ENCODE measurements at places on chromosomes 3 and 15. TPM values are rescaled to one million over a fixed set of nuclear protein-coding genes. Genes with fewer than 3 reads are reported as not detected.

GRCh38 chr15:51079226-51079625 lies 15.5 kb downstream of the TNFAIP8L3 start:
- no peak for DNase-seq
- H3K4me1 ChIP-seq: peaks cover 6% of the 10 kb centered on the region
- H3K4me3 ChIP-seq: no peak overlapping the region
- H3K27me3 ChIP-seq: no peaks in the 10 kb centered on the region

GRCh38 chr3:147404800-147405230 lies 1.5 kb downstream of the ZIC4 start:
- no peak for DNase-seq
- no peak overlapping the region for H3K27ac ChIP-seq
- peaks cover 10% of the 10 kb centered on the region for H3K4me1 ChIP-seq
- no peak overlapping the region for H3K4me3 ChIP-seq
- H3K27me3 ChIP-seq: peaks cover 63% of the 10 kb centered on the region

The PLA2G4D gene
- total RNA-seq: 0.33 TPM

The CD86 gene
- total RNA-seq: not detected

GRCh38 chr3:41447701-41448100 lies 248.4 kb downstream of the CTNNB1 start:
- H3K27me3 ChIP-seq: no peaks in the 10 kb centered on the region
- H3K36me3 ChIP-seq: peaks cover 4% of the 10 kb centered on the region
- no peak overlapping the region for H3K27ac ChIP-seq
- no peak for DNase-seq
- H3K4me1 ChIP-seq: no peaks in the 10 kb centered on the region
- H3K4me3 ChIP-seq: no peak overlapping the region

DNA sequence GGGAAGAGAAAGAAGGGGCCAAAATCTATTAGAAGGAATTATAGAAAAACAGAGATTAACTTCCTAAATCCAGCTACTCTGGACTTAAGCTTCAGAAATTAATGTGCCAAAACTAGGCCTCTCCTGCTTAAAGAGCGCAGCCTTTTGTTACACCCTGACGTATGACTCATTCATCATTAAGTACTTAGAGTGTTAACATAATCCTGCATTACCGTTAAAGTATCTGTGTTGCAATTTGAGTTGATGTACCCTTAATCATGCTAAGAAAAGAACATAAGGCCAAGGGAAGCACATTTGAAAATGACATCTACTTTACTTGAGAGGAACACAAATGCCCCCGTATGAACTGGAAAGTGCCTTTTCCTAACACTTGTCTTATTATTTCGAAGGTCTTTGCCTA lies 7.9 kb downstream of the HTR3D start:
- H3K36me3 ChIP-seq: no peaks in the 10 kb centered on the region
- no peaks in the 10 kb centered on the region for H3K4me1 ChIP-seq
- no peak for DNase-seq
- no peak overlapping the region for H3K27ac ChIP-seq
- no peaks in the 10 kb centered on the region for H3K27me3 ChIP-seq

DNA sequence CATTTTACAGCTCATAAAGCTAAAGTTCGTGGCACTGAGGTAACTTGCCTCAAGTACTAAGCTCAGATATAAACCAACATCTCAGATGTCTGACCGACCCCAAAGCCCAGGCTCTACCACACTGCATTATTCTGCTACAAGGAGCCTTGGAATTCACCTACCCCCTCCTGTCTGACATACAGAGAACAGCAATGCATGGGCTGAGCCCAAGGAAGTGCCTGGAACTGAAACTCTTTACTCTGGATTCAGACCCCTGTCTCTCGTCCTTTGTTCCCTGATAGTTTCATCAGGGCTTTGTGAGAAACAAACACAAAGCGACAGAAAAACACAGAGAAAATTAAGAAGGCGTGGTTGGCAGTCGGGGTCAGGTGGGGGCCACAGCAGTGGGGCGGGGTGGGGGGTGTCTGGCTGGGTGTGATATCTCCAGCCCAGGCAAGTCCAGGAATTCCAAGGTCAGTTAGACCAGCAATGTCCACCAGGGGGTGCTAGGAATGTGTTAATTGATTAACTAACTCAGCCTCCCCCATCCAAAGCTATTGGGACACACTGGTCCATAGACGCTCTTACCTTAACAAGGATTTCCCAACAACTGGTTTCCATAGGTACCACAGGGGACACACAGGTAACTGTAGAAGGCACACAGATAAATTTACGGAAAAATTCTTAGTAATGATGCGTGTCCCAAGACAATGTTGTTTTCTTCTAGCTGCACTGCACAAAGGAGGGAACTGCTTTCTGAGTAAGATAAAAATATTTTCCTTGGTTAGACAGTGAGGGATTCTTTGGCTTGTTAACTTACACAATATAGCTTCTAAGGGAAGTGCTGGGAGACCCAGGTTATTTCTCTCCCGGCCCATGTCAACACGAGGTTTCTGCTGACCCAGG lies 18.8 kb upstream of the SSUH2 start:
- H3K27ac ChIP-seq: no peak overlapping the region
- no peaks in the 10 kb centered on the region for H3K27me3 ChIP-seq
- peak; percentile 85 for DNase-seq
- H3K4me3 ChIP-seq: no peak overlapping the region
- no peaks in the 10 kb centered on the region for H3K36me3 ChIP-seq

The THUMPD3 gene
- total RNA-seq: 58.4 TPM

The SLC9C1 gene
- total RNA-seq: 0.15 TPM

The ANKUB1 gene
- total RNA-seq: not detected

DNA sequence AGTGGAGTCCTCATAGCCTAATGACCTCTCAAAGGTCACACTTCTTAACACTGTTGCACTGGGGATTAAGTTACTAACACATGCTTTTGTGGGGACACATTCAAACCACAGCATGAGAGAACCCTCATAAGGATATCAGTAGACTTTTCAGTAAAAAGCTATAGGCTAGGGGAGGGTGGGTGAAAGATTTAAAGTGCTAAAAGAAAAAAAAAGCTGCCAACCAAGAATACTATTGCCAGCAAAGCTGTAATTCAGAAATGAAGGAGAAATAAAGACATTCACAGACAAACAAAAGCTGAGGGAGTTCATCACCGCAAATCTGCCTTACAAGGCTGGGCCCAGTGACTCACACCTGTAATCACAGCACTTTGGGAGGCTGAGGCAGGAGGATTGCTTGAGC lies 50.4 kb upstream of the PRSS50 start:
- H3K27me3 ChIP-seq: no peaks in the 10 kb centered on the region
- no peaks in the 10 kb centered on the region for H3K4me1 ChIP-seq
- DNase-seq: no peak
- H3K27ac ChIP-seq: no peak overlapping the region
- H3K4me3 ChIP-seq: no peak overlapping the region
- peaks cover 5% of the 10 kb centered on the region for H3K36me3 ChIP-seq

GRCh38 chr15:78016860-78017259 lies 60.7 kb downstream of the TBC1D2B start:
- H3K36me3 ChIP-seq: peaks cover 16% of the 10 kb centered on the region
- H3K27ac ChIP-seq: no peak overlapping the region
- no peak for DNase-seq
- H3K4me1 ChIP-seq: no peaks in the 10 kb centered on the region

The SEMA4B gene
- 32.5 TPM for total RNA-seq

DNA sequence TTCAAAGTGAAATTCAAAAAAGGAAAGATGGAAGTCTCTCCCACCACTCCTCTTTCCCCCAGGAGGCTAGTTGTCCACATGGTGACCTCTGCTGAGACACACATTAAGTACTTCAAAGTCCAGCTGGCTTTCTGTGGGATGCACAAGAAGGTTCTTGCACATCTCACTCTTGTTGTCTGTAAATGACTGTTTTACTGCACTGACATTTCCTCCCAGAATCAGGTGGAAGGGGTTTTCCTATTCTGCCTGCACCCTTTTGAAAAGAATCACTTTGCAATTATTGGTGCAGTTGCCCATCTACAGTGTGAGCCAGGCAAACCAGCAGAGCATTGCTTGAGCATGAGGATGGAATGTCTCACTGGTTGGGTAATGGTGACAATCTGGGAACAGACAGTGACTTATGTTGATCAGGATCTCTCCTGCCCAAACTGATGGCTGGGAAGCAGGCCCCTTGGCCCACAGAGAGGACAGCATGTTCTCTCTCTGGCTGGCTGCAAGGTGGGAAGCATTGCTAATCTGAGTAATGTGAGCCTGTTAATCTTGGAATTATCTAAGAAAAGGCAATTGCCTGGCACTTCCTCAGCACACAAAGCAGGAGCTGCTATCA lies 347.7 kb upstream of the SATB1 start:
- DNase-seq: no peak
- no peak overlapping the region for H3K4me3 ChIP-seq
- no peaks in the 10 kb centered on the region for H3K36me3 ChIP-seq
- no peak overlapping the region for H3K27ac ChIP-seq
- no peaks in the 10 kb centered on the region for H3K4me1 ChIP-seq
- no peaks in the 10 kb centered on the region for H3K27me3 ChIP-seq

DNA sequence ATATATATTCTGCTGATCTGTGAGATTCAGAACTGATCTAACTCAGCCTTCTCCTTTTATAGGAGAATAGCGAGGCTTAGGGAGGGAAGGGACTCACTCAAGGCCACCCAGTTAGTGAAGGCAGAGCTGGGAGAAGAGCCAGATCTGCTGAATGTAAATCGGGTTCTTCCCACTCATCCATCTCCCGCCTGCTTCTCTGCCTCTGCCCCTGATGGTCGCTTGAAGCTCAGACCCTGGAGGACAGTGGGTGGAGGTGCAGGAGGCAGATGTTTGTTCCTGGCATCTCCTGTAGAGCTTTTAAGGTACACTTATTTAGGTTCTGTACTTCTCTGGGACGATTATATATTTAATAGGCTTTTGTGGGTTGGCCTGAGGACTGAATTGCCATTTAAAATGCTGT lies 4.3 kb downstream of the PDIA5 start:
- H3K36me3 ChIP-seq: no peaks in the 10 kb centered on the region
- no peak overlapping the region for H3K27ac ChIP-seq
- H3K4me3 ChIP-seq: no peak overlapping the region
- H3K27me3 ChIP-seq: no peaks in the 10 kb centered on the region

DNA sequence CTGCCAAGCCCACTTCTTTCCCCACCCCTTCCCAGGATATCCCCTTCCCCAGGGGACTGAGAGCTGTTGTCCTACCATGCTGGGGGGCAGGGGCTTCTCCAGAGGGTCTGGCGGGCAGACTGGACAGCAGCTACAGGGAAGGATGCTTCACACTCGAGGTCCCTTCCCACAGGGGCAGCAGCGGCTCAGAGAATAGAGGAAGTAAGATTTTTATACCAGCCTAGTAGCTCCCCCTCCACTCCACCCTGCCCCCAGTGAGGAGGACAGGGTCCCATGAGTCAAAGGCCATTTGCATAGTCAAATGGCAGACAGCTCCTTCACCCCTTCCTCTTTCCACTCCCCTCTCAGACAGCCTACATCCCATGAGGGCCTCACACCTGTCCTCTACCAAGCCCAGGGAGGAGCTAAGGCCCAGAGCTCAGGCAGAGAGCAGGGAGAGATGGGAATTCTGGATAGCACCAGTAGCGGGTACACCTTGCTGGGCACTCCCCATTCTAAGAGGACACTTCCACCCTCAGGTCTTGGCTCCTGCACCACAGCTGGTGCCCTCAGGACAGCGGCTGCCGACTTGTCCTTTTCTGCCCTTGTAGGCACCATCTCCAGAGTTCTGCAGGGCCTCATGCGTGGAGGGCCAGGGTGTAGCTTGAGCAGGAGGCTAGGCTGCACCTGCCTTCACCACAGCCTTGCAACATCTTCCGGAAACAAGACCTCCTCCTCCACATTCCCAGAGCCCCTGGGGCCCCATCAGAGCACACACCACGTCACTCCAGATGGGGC lies at the start of gene TLR9:
TSS of gene TLR9 (minus strand) at position 194 of the 777 bp plus-strand sequence. CDS start at position 78, 116 bp downstream.
- DNase-seq: peak; percentile 28
- no peak within 1 kb of the TSS for H3K4me3 ChIP-seq
- no peaks in the 10 kb centered on the region for H3K27me3 ChIP-seq
- no peak within 1 kb of the TSS for H3K27ac ChIP-seq

The RGMA gene
- 39.8 TPM for total RNA-seq

The SAMMSON gene
- not detected for total RNA-seq

DNA sequence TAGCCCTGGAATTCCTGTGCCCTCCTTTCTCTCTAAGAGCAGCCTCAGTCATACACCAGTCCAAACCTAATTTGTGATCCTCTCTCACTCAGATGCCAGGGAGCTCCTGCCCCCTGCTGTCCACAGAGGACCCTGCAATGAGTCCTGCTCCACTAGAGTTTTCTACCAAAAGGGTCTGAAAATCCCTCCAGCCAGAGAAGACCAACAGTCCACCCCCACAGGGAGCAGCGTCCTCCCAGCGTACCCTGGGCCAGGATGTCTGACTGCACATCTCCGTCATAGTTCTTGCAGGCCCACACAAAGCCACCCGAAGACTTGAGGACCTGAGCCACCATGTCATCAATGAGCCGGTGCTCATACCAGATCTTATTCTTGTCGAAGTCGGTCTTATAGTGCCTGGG lies 15.4 kb downstream of the IDH2 start:
- peak; percentile 63 for DNase-seq
- H3K4me1 ChIP-seq: no peaks in the 10 kb centered on the region
- H3K27me3 ChIP-seq: no peaks in the 10 kb centered on the region
- peaks cover 46% of the 10 kb centered on the region for H3K36me3 ChIP-seq
- H3K4me3 ChIP-seq: no peak overlapping the region

The MLH1 gene
- total RNA-seq: 45.1 TPM

GRCh38 chr3:110296885-110297284 lies 774.7 kb upstream of the NECTIN3 start:
- peaks cover 26% of the 10 kb centered on the region for H3K36me3 ChIP-seq
- H3K27ac ChIP-seq: no peak overlapping the region
- no peaks in the 10 kb centered on the region for H3K27me3 ChIP-seq
- no peak for DNase-seq
- H3K4me1 ChIP-seq: no peaks in the 10 kb centered on the region

The RBP2 gene
- not detected for total RNA-seq

DNA sequence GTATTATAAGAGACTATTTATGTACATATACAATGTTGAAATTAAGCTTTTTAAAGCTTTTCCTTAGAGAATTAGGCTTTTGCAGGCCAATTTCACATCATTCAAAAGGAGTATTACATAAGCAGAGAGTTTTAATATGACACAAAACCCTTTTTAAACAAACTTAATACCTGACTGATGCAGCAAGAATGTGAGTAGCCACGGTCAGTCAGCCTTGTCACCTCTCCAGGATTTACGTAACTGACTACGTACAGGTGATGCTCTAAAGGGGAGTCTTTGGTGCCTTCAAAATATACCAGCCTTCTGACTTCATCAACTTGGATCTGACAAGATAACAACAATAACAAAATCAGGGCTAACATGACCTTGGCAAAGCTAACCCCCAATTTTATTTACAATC lies 44.2 kb upstream of the IGDCC4 start:
- H3K4me3 ChIP-seq: no peak overlapping the region
- peaks cover 22% of the 10 kb centered on the region for H3K36me3 ChIP-seq
- no peaks in the 10 kb centered on the region for H3K4me1 ChIP-seq
- no peaks in the 10 kb centered on the region for H3K27me3 ChIP-seq
- DNase-seq: no peak

Data from H9 (cell line).